ENCODE measurements at places on chromosomes 3 and 15.

GRCh38 chr3:13507247-13507569, 27.1 kb downstream of the HDAC11 start:
- no peak for DNase-seq

DNA sequence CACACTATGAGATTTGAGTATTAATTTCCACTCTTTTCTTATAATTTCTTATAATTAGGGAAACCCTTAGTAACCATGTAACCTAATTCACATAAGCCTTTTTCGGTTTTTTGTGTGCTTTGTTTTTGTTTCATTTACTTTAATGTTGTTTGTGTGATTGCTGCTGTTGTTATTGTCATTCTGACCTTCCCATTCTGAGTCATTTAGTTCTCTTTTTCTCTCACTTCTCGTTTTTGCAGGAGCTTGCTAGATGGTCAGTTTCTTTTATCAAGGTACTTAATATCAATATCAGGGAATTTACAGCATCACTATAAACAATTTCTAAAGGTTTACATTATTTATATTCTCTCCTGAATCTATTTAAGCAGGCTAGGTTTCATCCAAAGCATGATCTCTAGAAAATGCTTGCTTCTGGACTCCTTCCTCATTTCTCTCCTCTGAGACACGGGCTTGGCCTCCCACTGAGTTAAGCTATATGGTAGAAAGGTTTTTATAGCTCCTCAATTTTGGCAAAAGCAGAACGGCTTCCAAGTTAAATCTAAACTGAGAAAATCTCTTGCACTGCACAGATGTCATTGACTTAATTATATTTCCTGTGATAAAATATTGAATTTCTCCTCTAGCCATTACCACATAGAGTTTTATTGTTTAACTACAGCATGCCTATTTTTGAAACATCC, 534.2 kb downstream of the NSUN3 start:
- no peak for DNase-seq

DNA sequence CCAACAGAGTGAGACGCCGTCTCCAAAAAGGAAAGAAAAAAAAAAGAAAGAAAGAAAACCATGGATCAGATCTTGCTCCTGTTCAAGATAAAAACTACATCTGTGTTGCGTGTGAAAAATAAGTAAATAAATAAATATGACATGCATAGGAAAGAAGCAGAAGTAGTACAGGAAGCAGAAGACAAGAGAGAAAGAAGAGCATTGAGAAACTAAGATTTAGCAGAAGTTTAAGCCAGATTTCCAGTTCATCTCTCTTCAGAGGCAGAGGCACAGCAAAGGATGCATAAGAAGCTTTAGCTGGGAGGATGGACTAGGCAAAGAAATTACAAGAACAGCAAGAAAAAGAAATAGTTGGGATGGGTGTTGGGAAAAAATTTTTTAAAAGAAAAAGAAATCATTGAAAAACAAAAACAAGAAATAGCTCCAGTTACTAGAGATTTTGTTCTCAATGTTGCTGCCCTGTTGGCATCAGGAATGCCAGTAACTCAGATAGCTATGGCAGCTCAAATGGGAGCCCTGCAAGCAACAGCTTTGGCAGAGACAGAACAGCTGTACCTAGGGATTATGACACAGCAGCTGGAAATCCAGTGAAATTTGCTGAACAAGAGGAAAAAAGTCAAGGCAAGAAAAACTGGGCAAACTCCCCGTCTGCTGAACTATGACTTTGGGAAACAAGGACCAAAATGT, 17.3 kb downstream of the AP3S2 start:
- no peak for DNase-seq

- no peak for DNase-seq
These were observed 251.7 kb upstream of the TBL1XR1 start for GRCh38 chr3:177448987-177449359.

- DNase-seq, result no peak
These were observed 205.7 kb upstream of the ROBO1 start for GRCh38 chr3:79973482-79973881.

- DNase-seq, result no peak
These were observed 871.5 kb downstream of the DIPK2A start for GRCh38 chr3:144843099-144843498.

- DNase-seq, result no peak
These were observed 102.1 kb downstream of the DUT start for GRCh38 chr15:48433226-48433886.

GRCh38 chr3:179056326-179056725, 15.3 kb downstream of the ZMAT3 start:
- no peak for DNase-seq

DNA sequence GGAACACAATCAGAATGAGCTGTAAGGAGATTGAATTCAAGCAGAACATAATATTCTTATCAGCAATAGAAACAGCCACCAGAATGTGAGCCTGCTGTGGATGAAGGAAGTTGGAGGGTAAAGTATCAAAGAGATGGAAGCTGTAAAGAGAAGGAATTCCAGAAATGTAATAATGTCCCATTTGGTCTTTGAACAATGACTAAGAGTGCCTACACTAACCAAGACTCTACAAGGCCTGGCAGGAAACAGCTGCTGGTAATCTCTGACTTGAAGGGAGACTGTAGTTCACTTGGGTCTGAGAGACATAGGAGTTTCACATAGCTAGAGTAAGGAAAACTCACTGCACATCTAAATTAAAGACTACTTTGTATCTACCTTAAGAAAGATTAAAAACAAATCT, 1176.0 kb upstream of the ALCAM start:
- DNase-seq, result no peak

DNA sequence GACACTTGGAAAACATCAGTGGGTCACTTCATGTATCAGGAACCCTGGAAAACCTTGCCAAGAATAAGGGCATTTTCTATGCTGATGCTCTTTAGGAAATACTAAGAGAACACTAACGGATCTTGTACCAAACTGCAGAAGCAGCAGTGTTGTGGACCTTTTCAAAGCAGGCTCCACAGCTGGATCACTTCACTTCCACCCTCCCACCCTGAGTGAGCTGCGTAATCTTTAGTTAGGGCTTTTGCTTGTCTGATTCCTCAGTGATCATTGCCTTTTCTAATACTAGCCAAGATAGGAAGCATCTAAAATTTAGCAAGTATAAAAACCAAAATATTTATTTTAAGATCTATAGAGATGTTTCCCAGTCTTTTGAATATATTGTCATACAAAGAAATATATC, 229.0 kb downstream of the EPHA6 start:
- DNase-seq, result no peak

- DNase-seq, result no peak
These were observed 878 bp downstream of the DYNC1LI1 start for GRCh38 chr3:32569540-32570420.

- DNase-seq, result no peak
These were observed 446.6 kb upstream of the BCHE start for GRCh38 chr3:166283840-166284239.

- no peak for DNase-seq
These were observed 146.3 kb downstream of the THRB start for GRCh38 chr3:24348348-24348747.

DNA sequence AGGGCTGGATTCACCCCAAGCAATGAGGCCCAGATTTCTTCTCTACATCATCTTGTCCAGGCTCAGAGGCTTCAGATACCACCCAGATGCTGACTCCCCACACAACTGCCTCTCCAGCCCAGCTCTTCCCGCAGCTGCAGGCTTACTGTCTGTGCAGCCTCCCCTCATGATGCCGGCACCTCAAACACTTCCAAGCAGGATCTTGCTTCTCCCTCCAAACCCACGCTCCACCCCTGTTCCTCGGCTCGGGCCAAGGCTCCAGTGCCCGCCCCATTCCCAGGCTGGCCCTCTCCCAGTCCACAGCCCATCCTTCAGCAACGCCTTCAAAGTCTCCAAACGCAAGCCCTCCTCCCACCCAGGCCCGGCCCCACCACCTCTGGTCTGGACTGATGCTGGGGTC, 159.2 kb upstream of the LINGO1 start:
- DNase-seq, result no peak

DNA sequence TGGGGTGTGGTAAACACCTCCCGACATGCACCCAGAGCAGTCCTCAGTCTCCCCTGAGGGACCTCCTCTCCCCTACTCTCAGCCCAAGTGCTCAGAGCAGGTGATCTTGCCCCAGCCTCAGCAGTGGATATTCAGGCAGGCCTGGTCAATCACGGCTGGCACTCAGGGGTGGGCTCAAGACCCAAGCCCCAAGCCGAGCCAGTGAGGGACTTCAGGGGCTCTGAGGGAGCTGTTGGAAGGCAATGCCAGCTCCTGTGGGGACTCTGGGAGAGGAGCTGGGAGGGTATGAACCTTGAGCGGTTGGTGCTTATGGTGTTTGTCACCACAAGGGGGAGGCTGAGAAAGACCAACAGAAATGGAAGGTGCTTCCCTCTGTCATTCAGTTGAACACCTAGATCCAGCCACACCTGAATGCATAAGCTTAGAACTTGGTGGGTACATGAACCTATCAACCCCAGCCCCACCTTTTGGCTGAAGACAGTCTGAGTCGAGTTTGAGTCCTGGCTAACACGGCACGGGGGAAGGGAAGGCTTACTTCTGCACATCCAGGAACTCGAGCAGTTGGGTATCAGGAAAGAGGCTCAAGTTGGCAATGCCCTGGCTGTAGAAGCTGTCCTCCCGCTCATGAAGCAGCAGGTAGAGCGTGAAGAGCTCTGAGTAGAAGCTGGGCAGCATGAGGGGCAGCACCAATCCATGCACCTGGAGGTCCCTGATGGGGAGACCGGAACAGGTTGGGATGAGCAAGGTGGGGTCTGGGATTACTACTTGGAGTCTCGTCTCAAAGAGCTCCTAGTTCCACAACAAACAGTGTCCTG, 19.2 kb downstream of the ALS2CL start:
- no peak for DNase-seq

DNA sequence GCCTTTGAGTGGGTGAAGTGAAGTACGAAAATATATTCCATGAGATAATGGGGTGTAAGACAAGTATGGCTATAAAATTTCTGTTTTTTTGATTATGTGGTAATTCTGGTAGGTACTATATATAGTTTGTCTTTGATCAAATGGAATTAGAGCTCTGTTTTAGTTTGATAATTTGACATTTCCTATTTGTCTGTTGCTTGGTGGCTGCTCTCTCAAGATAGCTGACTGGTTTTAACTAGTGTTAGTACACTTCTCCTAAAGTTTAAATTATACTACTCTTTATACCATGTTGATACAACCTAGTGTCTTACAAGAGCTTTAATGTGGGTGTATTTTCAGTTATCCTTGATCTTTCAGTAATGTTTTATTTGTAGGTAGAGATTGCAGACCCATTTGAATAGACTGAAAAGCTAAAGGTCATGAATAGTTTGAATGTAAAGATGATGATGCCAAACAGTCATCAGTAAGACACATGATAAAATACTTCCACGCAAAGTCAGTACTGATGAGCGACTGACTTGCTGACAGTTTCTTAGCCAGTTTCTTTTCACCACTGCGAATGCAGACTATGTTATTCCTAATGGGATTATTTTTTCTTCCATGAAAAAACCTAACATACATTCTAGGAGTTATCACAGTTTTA, 15.2 kb downstream of the SACM1L start:
- no peak for DNase-seq

GRCh38 chr15:63718590-63719035, 115.1 kb downstream of the HERC1 start:
- no peak for DNase-seq

DNA sequence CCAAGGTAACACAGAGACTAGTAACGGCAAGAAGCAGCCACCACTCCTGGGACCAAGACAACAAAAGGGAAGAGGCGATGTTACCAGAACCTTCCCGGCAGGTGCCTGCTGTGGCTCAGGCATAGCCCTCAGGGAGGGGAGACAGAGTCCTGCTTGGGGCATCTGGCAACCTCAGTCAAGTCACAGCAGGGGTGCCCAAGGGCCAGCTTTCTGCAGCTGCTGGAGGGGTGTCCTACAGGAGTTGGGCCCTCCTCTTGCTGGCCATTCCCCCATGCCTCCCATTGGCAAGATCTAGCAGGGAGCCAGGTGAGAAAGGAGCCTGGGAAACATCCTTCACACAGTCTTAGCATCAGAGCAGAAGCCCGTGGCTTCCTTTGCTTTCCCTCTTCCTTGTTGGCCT, 197.3 kb upstream of the IL12A start:
- no peak for DNase-seq

GRCh38 chr15:97966246-97966645, 5.7 kb downstream of the ARRDC4 start:
- DNase-seq, result no peak

DNA sequence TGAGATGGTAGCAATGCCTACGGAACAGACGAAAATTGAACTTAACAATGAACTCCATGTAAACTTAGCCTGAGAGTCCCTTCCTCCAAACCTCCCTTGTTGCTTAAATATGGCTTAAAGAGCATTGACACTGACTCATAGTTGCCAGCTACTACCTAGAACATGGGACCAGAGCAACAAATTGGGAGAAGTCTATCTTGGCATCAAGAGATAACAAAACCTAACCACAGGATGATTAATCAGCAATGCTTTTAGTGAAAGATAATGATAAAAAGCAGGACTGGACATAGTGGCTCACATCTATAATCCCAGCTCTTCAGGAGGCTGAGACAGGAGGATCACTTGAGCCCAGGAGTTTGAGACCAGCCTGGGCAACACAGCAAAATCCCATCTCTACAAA, 117.8 kb upstream of the MNS1 start:
- no peak for DNase-seq

GRCh38 chr3:97970956-97971620, 1.1 kb downstream of the RIOX2 start:
- DNase-seq, result no peak

DNA sequence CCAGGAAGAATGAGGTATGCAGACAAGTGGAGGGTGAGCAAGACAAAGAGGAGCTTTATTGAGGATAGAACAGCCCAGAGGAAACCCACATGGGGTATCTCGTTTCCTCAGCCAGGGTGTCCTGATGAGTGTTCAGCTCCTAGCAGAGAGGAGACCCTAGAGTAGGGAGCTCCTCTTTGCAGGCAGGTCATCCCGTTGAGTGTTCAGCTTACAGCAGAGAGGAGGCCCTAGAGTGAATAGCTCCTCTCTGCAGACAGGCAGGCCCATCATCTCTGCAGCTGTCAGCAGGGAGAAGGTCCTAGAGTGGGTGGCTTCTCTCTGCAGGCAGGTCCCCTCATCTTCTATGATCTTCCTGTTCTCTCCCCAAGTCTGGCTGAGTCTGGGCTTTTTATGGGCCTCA, 90.6 kb upstream of the TNFSF10 start:
- no peak for DNase-seq

GRCh38 chr3:10286596-10287295, 6.0 kb downstream of the GHRL start:
- DNase-seq, result no peak

- DNase-seq, result no peak
These were observed 22.5 kb downstream of the PLCL2 start for GRCh38 chr3:16907243-16907642.

- no peak for DNase-seq
These were observed 20.2 kb upstream of the ZNF710 start for GRCh38 chr15:89980896-89981295.

DNA sequence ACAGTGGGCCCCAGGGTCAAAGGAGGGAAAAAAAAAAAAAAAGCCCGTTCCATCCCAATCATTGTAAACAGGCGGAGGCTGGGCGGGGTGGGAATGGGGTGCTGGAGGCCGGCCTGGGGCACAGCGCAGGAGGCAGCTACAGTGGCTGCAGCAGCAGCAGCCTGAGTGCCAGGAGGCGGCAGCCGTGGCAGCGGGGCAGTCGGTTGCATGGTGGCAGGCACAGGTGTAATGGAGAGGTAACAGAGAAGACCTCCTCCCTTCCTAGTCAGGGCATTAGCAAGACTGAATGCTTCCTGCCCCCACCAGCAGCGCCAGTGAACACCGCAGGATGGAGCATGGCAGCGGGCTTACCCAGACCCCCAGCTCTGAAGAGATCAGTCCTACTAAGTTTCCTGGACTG, 279.1 kb upstream of the TTC14 start:
- no peak for DNase-seq

GRCh38 chr15:87649175-87649574, 607.4 kb downstream of the NTRK3 start:
- DNase-seq, result no peak

Data from SHP77 treated with DMSO at 0.1 percent for 48 hours (cell line).